ENCODE measurements at places on chromosomes 5 and 9.

- no peak for DNase-seq
These were observed 207.4 kb downstream of the AGTPBP1 start for GRCh38 chr9:85534340-85534739.

- no peak for DNase-seq
These were observed 11.2 kb upstream of the EGR1 start for GRCh38 chr5:138454121-138454520.

- no peak for DNase-seq
These were observed 476.6 kb upstream of the EDIL3 start for GRCh38 chr5:84861306-84861705.

DNA sequence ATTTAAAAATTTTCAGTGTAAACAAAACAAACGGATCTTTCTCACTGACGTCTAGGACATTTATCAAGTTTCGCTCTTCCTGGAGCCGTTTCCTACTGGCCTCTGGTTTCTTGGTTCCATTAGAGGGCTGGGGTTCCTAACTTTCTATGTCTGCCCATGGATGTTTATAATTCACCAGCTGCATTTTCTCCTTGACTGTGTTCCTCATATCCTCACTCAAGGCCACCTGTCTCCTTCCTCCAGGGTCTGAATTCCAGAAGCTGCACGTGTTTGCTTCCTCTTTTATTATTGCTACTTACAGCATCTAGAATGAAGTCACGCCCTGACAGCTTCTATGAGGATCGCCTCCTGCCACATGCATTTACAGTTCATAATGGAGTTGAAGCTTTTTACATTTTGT is 74.1 kb upstream of the BASP1 start:
- DNase-seq: no peak

GRCh38 chr5:14739538-14739937 is 75.0 kb downstream of the OTULIN start:
- DNase-seq: no peak

Data from NCI-H1048 (cell line).